Neuronal stem cell (in vitro differentiated cells): ENCODE measurements at places on chromosomes 3 and 15.

DNA sequence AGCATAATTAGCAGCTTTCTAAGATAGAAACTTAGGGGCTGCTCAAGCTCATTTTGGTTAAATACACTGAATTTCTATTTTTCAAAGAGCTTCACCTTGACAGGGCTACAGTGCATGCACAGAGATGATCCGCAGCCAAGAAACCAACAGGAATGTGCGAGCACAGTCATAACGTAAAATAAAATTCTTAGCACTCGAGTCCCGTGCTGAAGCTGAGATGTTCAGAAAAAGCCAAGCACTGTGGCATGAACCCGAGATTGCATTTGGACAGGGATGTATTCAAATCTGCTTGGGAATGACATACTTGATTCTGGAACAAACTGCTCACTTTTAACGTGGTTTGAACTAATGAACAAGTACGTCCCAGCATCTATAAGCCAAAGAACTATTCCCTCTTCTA lies 340.3 kb downstream of the FOXP1 start:
- no peak for DNase-seq

DNA sequence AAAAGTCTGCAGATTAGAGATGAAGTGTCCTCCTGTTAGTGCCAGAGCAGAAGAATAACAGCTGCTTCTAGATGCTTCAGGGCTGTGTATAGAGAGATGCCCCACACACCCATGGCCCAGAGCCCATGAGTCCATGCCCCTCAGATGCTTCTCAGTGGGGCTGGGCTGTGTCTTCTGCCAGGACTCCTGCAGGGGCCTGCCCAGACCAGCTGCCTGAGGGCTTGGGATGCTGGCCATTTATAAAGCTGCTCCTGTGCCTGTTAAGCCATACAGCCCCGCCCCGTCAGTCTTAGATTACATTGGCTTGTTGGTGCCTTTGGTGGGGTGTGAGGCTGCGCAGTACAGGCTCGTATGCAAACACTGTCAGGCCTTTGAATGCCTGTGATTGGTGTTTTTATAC lies 318.0 kb upstream of the CTDSPL start:
- DNase-seq, result no peak

- DNase-seq, result peak; percentile 54
These were observed 58.7 kb upstream of the BCHE start for GRCh38 chr3:165895919-165896318.

DNA sequence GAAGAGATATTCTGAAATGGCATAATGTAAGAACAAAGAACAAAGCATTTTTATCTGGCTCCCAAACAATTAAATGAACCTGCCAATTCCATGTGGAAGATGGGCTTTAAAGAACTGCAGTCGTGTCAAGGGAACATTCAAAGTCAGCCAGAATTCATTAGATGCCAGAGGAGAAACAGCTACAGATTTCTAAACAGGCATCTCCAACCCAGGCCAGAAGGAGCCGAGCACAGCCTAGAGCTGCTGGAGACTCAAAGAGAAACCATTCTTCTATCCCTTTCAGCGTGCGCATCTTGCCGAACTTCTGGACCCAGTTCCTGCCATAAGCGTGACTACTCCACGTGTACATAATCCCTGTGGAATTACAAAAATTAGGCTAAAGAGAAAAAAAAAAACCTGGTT lies 60.4 kb downstream of the MB21D2 start:
- no peak for DNase-seq

- DNase-seq, result no peak
These were observed 41.9 kb downstream of the SMAD6 start for GRCh38 chr15:66743703-66744536.

- DNase-seq, result no peak
These were observed 3.5 kb downstream of the IL17RB start for GRCh38 chr3:53849916-53850315.
